ENCODE measurements at places on chromosomes 16 and 17. TPM values are rescaled to one million over a fixed set of nuclear protein-coding genes. Genes with fewer than 3 reads are reported as not detected.

Gene MRM1
- total RNA-seq = 3.9 TPM

Gene PIK3R6
- not detected for total RNA-seq

Gene CSH1
- not detected for total RNA-seq

Gene C17orf50
- total RNA-seq = not detected

Gene STH
- total RNA-seq = not detected

Gene CACNA1H
- total RNA-seq = 12.2 TPM

Gene YWHAE
- 562 TPM for total RNA-seq

Gene PRDM7
- not detected for total RNA-seq

Gene DNAAF8
- total RNA-seq = 1.3 TPM

Gene PRRT2
- 3.2 TPM for total RNA-seq

Gene GRB7
- 0.97 TPM for total RNA-seq

Gene TMEM235
- not detected for total RNA-seq

Gene KPNB1
- total RNA-seq = 325 TPM

Gene TAT
- total RNA-seq = not detected

Gene GUCY2D
- total RNA-seq = under 0.01 TPM

Gene RCVRN
- total RNA-seq = not detected

Gene HOXB13
- 0.32 TPM for total RNA-seq

Gene KRT28
- total RNA-seq = not detected

Gene RNF43
- not detected for total RNA-seq

Gene TBC1D16
- 32.8 TPM for total RNA-seq

Gene ITGB4
- total RNA-seq = 1.3 TPM

Gene SLC6A4
- not detected for total RNA-seq

Gene RNF222
- total RNA-seq = not detected

Gene PIRT
- total RNA-seq = not detected

Gene SMIM36
- not detected for total RNA-seq

Gene EFNB3
- 0.43 TPM for total RNA-seq

Gene SUPT6H
- 52.2 TPM for total RNA-seq

Gene C1QTNF1
- 28.3 TPM for total RNA-seq

Gene CFAP97D1
- total RNA-seq = not detected

Gene C16orf74
- 8.2 TPM for total RNA-seq

Gene ENO3
- 7.4 TPM for total RNA-seq

Gene PCGF2
- total RNA-seq = 4.2 TPM

All from fibroblast of villous mesenchyme (primary cell).